ENCODE measurements at places on chromosomes 11 and 22. TPM values are rescaled to one million over a fixed set of nuclear protein-coding genes. Genes with fewer than 3 reads are reported as not detected.

TBX1 gene
- total RNA-seq: 0.34 TPM

OR2AG1 gene
- not detected for total RNA-seq

DNA sequence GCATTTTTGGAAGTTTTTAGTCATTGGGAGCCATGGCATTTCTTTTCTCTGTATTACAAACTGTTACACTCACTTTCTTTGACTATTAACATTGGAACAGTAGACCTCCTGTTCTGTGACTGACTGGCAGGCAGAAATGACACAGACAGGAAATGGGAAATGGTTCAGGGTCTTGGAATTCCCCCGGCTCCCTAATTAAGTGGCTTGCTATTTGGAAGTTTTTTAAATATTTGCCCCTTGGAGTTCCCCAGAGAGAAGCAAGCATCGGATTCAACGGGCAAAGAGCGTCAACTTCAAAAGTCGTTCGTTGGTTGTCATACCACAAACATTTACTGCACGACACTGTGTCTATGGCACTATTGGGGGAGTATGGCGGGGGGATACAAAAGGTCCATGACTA, 1.1 kb upstream of the BIRC2 start:
- DNase-seq: no peak

GRCh38 chr11:116642481-116642880, 130.3 kb downstream of the BUD13 start:
- DNase-seq: no peak

DNA sequence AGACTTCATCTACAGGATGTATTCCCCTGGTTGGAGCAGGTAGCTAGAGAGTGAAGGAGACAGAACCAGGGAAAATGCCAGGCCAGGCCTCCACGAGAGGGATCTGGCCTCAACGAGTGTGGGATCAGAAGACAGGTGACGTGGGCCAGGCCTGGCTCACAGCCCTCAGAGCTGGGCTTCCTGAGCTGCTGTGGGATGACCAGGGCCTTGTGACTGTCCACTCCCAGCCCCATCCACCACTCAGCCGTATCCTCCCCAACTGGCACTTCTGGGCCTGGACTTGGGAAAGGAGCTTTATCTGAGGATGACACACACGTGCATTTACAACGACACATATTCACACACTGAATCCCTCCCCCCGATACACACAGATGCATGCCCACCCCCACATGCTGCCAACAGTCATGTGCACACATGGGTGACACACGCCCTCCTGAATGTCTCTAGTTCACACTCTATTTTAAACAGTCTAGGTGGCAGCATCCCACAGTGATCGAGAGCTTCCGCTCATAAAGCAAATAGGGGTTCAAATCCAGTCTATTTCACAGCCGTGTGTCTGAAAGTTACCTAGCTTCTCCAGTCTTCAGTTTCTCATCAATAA, 93.1 kb downstream of the TP53I11 start:
- DNase-seq: no peak

Measured in mesothelial cell of epicardium (in vitro differentiated cells).